ENCODE measurements at places on chromosomes 3 and 15. TPM values are rescaled to one million over a fixed set of nuclear protein-coding genes. Genes with fewer than 3 reads are reported as not detected.
A peak's percentile ranks its signal among the peaks of the same experiment; 100 is the strongest.

DNA sequence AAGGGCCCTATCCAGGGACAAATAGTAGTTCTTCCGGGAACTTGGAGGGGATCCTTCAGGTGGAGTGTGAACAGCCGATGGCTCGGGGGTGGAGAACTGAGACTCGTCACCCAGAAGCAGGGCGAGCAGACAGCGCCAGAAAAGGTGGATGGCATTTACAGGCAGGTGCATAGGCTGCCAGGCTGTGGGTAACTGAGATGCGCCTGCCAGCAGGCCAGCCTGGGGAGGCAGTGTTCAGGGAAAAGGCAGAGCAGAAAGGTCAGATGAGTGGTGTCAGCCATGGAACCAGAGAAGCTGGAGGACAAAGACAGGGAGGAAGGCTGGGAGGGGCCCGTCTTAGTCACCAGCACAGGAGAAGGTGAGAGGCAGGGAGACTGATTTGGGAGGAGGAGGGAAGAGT, 53.0 kb upstream of the SEC22A start:
- H3K27ac ChIP-seq = no peak overlapping the region
- H3K4me3 ChIP-seq = no peak overlapping the region
- no peak for DNase-seq
- peaks cover 65% of the 10 kb centered on the region for H3K36me3 ChIP-seq
- no peaks in the 10 kb centered on the region for H3K4me1 ChIP-seq

DNA sequence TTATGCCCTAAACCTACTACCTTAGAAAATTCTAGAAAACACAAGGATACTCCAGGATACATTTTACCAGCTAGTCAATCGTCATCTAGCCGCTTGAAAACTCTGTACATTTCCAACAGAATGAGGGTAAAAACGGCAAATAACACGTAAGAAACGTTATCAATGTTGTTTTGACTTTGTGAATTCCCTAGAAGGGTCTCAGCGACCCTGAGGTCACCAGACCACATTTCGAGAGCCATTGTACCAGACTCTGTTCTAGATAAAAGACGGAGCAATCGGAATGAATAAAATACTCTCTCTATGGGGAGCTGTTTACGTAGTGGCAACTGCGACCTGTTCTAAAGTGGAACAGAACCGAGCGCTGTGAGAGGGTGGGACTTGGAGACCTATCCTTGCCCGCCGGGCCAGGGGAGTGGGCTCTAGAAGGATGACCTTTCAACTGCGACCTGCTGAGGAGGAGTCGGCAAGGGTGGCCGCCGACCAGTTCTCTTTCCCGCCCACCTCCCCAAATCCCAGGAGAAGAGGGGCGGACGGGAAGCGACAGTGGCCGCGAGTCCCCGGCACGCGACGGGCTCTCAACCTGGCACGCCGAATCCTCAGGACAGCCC, 778 bp upstream of the AP4E1 start:
- peaks cover 13% of the 10 kb centered on the region for H3K36me3 ChIP-seq
- no peaks in the 10 kb centered on the region for H3K27me3 ChIP-seq
- peak overlapping the region; percentile 76 for H3K4me3 ChIP-seq

DNA sequence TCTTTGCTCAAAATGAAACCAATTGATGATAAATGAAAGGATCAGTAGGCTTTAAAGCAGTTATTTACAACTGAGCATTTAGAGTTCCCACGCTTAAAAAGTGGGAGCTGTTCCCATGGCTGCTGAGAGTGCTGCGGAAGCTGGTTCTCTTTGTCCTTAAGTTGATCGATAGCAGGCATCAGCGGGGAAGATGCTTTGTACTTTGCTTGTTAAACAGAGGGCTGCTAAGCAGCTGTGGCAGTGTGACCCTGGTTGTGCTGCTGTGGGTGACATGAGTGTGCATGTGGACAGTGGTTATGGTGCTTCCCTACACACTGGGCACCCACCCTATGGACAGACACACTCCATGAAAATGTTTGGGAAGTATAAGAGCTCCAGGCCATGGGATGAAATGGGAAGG, 96.3 kb downstream of the PTPRG start:
- no peaks in the 10 kb centered on the region for H3K36me3 ChIP-seq
- H3K27me3 ChIP-seq = no peaks in the 10 kb centered on the region
- H3K4me3 ChIP-seq = no peak overlapping the region
- H3K27ac ChIP-seq = no peak overlapping the region
- DNase-seq = no peak

DNA sequence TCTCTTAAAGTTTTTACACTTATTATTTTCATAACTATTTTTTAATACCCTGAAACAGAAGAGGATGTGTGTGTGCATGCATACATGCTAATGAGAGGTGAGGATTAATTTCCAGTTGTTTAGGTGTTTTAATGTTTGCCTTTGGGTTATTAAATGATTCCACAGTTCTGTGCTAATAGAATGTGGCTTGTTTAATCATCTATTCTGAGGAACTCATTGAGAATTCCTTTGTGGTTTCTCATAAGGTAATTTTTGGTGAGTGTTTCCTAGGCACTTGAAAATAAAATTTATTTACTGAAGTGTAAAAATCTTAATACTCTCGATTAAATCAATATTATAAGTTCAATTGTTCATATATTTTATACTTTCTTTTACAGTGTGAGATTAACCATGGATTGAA, 38.0 kb downstream of the STAC start:
- H3K27ac ChIP-seq = no peak overlapping the region
- no peak overlapping the region for H3K4me3 ChIP-seq
- H3K27me3 ChIP-seq = no peaks in the 10 kb centered on the region
- H3K36me3 ChIP-seq = no peaks in the 10 kb centered on the region

DNA sequence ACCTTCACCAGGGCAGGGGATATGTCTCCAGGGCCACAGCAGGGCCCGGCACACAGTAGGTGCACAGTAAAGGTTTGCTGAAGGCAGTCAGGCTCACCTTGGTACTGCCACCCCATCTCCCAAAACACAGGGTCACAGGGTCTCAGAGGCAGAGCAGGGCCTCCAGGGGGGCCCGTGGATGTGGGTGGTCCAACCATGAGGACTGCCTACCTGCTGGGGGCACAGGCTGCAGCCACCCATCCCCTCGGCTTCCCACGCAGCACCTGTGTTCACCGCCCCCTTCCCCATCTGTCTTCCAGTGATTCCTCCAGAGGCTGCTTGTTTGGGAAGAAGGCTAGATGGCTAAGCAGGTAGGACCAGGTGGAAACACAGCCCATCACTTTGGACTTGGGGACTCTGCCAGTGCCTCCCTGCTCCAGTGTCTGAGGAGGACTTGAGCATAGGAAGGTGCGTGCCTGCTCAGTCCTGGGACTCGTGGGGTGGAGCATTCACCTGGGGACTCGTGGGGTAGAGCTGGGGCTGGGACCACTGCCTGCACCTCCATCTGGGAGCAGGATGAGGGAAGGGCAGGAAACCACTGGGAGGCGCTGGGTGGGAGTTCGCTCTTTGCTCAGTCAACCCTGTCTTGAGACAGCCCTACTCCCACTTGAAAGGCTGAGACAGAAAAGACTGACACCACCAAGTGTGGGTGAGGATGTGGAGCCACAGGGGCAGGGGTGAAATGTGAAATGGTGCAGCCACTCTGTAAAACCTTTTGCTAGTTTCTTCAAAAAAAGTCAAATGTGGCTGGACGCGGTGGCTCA, 18.8 kb upstream of the PLXND1 start:
- no peak for DNase-seq
- no peak overlapping the region for H3K4me3 ChIP-seq
- peaks cover 73% of the 10 kb centered on the region for H3K4me1 ChIP-seq
- H3K36me3 ChIP-seq = no peaks in the 10 kb centered on the region

- H3K36me3 ChIP-seq = no peaks in the 10 kb centered on the region
- no peak overlapping the region for H3K4me3 ChIP-seq
- peaks cover 8% of the 10 kb centered on the region for H3K4me1 ChIP-seq
- H3K27ac ChIP-seq = no peak overlapping the region
- no peak for DNase-seq
Observed at GRCh38 chr3:42739401-42740158, 33.5 kb downstream of the CCDC13 start.

- no peak for DNase-seq
- peaks cover 9% of the 10 kb centered on the region for H3K4me1 ChIP-seq
- no peaks in the 10 kb centered on the region for H3K36me3 ChIP-seq
- H3K4me3 ChIP-seq = no peak overlapping the region
- H3K27me3 ChIP-seq = no peaks in the 10 kb centered on the region
Observed at GRCh38 chr15:29143909-29144635, 125.5 kb downstream of the NSMCE3 start.

DNA sequence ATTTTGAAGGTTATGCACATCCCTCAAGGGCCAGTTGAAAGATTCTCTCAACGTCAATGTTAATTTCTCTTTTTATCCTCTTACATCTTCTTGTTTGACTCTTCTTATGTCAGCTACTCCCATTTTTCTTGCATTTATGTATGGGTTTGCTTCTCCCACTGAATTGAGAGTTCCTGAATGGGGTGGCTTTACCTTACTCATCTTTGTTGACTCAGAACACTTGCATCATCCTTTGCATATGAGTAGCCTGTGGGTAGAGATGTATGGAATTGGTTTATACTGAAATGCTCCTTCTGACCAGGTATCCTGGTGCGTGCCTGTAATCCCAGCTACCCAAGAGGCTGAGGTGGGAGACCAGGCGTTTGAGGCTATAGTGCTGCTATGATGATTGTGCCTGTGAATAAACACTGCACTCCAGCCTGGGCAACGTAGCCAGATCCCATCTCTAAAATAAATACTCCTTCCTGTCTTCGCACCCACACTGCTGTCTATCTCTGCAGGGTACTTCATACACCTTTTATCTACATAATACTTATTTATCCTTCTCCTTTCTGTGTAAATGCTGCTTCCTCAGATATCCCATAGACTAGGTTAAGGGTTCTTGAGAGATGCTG, 123.6 kb upstream of the DPH6 start:
- H3K4me1 ChIP-seq = peaks cover 70% of the 10 kb centered on the region
- DNase-seq = no peak
- H3K4me3 ChIP-seq = no peak overlapping the region
- no peaks in the 10 kb centered on the region for H3K36me3 ChIP-seq

- peak overlapping the region; percentile 4 for H3K27ac ChIP-seq
- H3K4me1 ChIP-seq = no peaks in the 10 kb centered on the region
Observed at GRCh38 chr3:157122832-157123427, 37.0 kb downstream of the CCNL1 start.

- H3K36me3 ChIP-seq = no peaks in the 10 kb centered on the region
- H3K27me3 ChIP-seq = no peaks in the 10 kb centered on the region
- no peak for DNase-seq
- no peak overlapping the region for H3K4me3 ChIP-seq
- H3K4me1 ChIP-seq = peaks cover 8% of the 10 kb centered on the region
Observed at GRCh38 chr3:151631946-151632345, 101.8 kb upstream of the AADACL2 start.

DNA sequence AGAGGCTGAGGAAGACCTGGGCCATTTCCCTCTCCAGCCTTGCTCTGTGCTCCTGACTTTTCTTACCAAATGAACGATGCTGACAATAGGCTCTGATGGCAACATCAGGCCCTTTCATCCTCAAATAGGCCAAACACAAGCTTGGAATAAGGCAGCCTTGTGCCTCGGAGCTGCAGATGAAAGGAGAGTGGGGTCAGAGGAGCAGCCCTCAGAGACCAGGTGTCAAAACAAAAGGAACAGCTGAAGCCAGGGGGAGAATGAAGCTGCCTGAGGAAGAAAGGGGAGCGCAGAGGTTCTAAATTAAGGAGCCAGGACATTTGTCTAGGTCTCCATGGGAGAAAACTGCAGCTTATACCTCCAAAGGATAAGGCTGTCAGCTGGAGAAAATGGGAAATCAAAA, 5.1 kb downstream of the BFSP2 start:
- no peak overlapping the region for H3K4me3 ChIP-seq
- no peak for DNase-seq
- H3K27me3 ChIP-seq = no peaks in the 10 kb centered on the region
- no peaks in the 10 kb centered on the region for H3K36me3 ChIP-seq
- H3K27ac ChIP-seq = no peak overlapping the region
- H3K4me1 ChIP-seq = no peaks in the 10 kb centered on the region

GRCh38 chr15:93066834-93067648, 22.0 kb downstream of the RGMA start:
- peak overlapping the region; percentile 96 for H3K4me3 ChIP-seq
- H3K36me3 ChIP-seq = no peaks in the 10 kb centered on the region
- peak overlapping the region; percentile 98 for H3K27ac ChIP-seq
- H3K27me3 ChIP-seq = no peaks in the 10 kb centered on the region

GRCh38 chr3:49519296-49519695, 35.0 kb upstream of the BSN start:
- H3K27me3 ChIP-seq = no peaks in the 10 kb centered on the region
- H3K4me3 ChIP-seq = no peak overlapping the region
- no peak for DNase-seq
- H3K27ac ChIP-seq = peak overlapping the region; percentile 18
- peaks cover 45% of the 10 kb centered on the region for H3K36me3 ChIP-seq

- H3K4me3 ChIP-seq = no peak overlapping the region
- no peaks in the 10 kb centered on the region for H3K36me3 ChIP-seq
- H3K27me3 ChIP-seq = no peaks in the 10 kb centered on the region
- H3K27ac ChIP-seq = no peak overlapping the region
Observed at GRCh38 chr3:137988982-137989381, 21.0 kb upstream of the CLDN18 start.

The MLH1 gene
- 30.6 TPM for total RNA-seq

The VGLL3 gene
- 23.7 TPM for total RNA-seq

Measured in esophagus muscularis mucosa (tissue), 4 donors.